ENCODE measurements at places on chromosomes 5 and 9.
A peak's percentile ranks its signal among the peaks of the same experiment; 100 is the strongest.

DNA sequence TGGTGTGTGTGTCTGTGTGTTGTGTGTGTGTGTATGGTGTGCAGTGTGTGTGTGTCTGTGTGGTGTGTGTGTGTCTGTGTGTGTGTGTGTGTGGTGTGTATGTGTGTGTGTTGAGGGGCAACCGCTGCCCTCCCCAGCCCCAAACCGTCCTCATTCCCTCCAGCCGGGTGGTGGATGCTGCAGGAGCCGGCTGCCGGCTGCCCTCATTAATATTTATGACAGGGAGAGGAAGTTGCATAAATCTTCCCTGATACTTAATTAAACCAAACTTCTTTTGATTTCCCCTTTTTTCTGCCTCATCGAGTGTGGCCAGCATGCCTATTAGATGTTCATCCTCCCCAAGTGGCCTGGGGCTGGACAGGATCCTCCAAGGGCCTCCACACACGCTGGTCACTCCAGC, 121.4 kb upstream of the MVB12B start:
- DNase-seq: no peak

- DNase-seq: no peak
Measured at GRCh38 chr9:107946364-107947141, 457.0 kb upstream of the KLF4 start.

GRCh38 chr9:70934642-70935041, 186.8 kb downstream of the TRPM3 start:
- no peak for DNase-seq

DNA sequence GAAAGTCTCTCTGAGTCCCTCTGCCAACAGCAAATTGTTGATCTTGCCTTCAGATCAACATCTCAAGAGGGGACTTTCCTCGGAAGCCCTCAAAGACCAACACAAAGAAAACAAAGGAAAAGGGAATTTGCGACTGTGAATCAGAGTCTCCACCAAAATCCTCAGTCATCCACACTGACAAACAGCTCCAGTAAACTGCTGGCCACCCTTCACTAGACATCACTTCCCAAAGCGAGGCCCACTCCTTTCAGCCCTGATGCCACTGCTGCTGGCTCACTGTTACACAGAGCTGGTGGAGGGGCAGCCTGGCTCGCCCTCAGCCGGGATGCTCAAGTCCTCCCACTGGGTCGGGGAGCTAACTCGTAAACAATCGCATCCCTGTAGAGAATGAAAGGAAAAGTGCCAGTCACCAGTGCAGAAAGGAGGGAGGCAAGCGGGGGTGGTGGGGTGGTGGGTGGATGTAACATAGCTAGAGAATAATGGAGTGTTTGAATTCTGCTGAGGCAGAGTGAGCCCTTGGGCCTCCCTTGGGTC, 1.3 kb downstream of the FGF1 start:
- DNase-seq: peak; percentile 54

DNA sequence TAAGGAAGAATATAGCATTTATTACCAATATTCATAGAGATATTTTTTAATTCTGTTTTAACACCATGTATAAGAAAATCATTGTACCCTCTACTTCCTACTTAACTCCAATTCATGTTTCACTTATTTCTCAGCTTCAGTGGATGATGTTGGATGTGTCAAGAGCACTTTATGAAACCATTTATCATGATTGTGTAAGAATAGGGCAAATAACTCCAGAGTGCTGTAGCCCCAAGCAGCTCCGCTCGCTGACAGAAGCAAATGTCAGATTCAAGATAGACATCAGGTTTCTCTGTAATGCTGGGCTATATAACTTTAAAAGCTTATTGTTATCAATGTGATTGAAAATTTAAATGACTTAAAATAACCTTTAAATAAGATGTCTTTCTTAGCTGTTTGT, 50.4 kb downstream of the MAST4 start:
- DNase-seq: peak; percentile 9

GRCh38 chr5:136246122-136246521, 53.2 kb upstream of the SMIM32 start:
- no peak for DNase-seq

- no peak for DNase-seq
Measured at GRCh38 chr9:26131886-26132285, 453.6 kb upstream of the TUSC1 start.

DNA sequence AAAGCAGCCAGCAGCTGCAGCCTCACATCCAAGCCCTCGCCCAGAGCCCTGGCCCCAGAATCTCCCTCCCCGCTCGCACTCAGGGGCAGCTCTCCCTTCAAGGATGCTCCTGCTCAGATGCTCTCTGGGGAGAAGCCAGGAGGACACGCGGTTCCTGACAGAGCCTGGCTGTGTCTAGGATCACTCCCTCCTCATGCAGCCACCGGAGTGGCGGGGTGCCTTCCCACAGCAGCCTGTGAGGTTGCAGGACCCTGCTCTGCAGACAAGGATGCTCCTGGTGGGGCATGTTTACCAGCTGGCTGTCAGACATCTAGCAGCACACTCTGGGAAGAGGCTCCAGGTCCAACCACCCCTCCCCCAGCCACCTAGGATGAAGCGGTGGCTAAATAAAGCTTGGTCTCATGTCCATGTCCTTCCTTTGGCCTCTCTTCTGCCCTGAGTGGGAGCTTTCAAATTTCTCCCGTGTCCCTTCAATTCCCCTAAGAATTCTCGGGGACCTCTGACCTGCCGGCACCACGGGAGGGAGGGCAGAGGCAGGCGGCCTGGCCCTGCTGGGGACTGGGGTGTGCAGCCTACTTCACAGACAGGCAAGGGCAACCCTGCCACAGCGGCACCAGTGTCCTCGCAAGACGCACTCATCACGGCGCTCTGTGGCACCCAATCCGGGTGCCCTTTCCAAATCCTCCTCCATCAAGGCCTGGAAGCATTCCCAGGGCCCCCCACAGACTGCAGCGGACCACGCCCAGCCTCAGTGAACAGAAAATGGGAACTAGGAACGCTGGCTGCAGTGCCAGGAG, 88.3 kb upstream of the SARDH start:
- no peak for DNase-seq

- DNase-seq: peak; percentile 2
Measured at GRCh38 chr9:29830821-29831220, 2257.5 kb upstream of the C9orf72 start.

- no peak for DNase-seq
Measured at GRCh38 chr5:157447201-157447637, 12.8 kb upstream of the NIPAL4 start.

DNA sequence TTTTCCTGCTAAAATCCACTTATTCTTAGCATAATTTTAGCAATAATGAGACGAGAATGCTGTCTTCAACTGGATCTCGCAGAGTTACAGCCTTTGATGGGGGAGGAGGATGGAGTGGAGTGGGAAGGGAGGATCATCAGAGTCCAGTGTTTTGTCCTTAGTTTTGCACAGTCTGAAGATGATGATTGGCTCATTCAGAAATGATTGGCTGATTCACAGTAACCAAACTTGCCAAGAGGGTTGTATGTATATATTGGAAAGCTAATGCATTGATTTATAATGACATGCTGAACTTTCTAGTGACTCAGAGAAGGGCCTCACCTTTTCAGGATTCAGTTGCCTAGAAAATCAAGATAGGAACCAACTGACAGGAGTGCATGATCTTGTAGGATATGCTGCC, 448.0 kb downstream of the CCDC171 start:
- no peak for DNase-seq

DNA sequence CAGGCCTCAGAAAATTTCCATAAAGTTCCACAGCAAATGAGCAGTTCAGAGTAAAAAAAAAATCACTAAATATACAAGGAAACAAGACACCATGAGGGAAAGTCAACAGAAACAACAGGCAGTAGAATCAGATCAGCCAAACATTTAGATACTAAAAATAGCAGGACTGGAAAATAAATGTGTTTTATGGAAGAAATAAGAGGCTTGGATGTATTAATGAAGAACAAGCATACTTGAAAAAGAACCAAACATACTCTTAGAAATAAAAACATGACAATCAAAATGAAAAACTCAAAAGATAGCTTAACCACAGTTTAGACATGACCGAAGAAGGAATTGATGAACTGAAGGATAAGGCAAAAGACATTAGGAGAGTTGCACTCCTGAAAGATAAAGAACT, 22.6 kb downstream of the MYMK start:
- DNase-seq: no peak

DNA sequence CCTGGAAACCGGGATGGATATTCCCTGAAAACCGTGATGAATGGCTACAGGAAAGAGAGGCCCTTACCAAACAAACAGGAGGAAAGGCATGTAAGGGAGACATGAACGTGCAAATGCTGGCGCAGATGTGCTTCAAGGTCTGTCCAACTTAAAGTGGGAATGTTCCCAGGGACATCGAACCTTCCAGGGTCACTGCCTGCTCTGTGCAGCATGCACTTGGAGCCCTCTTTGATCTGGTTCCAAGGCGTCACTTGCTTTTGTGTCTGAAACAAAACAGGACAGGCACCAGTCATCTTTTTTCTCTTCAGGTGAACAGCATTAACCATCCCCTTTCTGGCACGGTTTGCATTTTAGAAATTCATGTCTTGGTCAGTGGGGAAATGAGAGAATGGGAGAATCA, 479.4 kb downstream of the RASEF start:
- DNase-seq: no peak

DNA sequence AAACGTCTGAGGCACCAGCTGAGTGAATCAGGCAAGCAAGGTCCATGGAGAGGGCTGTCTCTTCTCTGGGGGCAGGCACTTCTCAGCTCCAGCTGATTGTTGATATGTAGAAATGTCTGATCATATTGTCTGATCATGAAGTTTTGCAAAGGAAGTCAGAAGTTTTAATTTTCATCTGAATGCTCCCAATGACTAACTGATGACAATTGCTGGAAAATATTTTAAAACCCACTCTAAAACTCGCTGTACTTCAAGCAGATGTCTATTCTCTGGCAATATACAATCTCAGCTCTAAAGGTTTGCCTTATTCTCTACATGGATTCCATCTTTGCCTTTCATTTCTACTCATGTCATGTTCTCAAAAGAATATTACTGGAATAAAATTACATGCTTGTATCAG, 12.7 kb downstream of the PLK2 start:
- DNase-seq: no peak

DNA sequence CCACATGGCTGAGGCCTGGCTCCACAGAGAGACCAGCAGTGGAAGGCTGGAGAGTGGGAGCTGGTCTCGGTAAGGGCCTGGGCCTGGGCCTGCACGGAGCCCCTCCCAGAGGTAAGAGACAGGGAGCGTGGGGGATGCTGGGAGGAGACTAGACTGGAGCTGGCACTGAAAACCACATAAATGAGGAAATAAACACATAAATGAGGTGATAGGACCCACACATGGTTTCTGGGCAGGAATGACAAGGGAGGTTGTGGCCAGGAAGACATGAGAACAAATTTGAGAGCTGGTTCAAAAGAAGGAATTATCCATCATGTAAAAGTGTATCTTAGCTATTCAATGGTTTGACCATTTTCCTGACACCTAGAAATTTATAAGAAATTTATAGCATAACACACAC, 451.7 kb upstream of the DAP start:
- no peak for DNase-seq

DNA sequence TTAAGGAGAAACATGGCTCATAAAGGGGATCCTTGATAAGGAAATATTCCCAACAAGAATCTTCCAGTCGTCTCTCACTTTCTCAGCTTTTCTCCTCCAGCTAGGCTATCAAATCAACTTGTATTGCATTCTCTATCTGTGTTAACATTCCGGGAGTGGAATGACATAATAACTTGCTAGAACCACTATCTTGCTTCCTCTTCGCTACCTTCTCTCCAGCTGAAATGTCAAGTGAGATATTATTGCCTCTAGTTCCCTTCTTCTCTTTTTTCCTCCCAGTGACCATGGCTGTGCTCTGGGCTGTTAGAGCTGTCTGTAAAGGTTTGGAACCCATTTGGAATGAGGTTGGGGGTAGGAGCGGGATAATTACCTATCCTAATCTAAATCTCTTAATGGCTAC, 1329.5 kb upstream of the WWC1 start:
- no peak for DNase-seq

DNA sequence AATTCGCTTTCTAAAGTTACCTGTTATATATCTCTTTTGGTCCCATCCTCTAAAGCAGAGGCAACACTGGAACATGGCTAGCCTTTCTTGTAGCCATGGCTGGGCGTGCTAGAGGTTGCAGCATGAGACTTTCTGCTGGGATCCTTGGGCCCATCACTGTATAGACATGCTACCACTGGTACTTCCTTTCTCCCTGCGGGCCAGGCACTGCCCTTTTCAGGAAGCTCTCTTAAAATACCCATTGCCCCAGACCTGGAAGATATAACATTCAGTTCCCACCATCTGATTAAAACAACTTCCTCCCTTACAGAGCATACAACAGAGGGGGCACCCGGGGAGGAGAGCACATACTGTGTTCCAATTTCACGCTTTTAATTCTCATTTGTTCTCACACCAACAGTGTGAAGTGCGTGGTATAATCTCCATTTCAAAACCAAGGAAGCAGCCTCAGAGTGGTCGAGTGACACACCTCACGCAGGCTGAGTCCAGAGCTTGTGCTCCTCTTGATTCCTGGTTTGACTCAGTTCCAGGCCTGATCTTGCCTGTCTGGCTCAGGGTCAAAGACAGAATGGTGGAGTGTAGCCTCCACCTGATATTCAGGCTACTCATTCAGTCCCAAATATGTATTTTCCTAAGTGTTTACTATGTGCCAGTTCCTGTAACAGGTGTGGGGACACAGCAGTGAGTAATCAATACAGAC, 22.6 kb downstream of the PTGS1 start:
- DNase-seq: no peak

DNA sequence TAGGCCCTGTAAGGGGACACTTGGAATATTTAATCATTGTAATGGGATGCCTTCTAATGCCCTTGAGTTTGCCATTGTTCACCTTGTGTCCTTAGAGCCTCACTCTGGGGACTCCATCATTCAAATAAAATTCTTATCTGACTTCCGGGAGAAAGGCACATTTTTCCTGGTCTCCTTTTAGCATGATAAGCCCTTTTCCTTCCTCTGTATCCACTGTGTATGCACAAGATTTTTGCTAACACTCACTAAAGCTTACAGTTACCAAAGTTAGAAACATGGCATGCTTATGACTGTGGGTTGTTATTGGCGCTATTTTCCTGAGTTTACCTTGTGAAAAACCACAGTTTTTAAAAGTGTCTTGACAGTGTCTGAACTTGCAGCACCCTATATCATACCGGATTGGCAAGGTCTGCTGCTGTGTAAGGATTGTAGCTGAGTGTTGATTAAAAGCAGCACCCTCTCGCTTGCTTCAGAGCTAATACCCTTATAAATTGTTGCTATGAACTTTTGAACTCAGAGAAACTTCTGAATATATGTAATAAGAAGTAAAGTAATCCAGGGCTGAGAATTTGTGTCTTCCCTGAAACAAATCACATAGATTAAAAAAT, 46.4 kb downstream of the SNCAIP start:
- no peak for DNase-seq

DNA sequence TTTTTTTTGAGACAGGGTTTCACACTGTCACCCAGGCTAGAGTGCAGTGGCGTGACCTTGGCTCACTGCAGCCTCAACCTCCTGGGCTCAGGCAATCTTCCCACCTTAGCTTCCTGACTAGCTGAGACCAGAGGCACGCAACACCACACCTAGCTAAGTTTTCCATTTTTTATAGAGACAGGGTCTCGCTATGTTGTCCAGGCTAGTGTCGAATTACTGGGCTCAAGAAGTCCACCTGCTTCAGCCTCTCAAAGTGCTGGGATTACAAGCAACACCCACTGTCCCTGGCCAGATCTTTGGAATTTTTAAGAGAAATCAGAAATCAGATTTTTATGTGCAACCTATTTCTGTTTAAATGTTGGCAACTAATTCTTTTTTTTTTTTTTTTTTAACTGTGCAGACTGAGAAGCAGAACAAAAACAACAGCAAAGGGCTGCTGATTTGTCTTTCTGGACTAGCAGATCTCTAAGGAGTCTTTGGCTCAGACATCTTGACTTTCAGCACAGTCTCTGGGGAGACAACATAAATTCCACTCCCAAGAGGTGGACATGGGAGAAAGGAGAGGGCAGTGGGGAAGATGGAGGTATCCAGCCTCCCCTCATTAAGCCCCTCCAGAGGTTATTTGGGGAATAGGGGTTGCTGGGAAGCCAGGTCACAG, 54.4 kb upstream of the FABP6 start:
- peak; percentile 25 for DNase-seq
